Hematopoietic multipotent progenitor cell treated with erythropoietin and hydrocortisone succinate and interleukin-3 and kit ligand, for 17 days (in vitro differentiated cells): ENCODE measurements at places on chromosomes 1 and 21.

DNA sequence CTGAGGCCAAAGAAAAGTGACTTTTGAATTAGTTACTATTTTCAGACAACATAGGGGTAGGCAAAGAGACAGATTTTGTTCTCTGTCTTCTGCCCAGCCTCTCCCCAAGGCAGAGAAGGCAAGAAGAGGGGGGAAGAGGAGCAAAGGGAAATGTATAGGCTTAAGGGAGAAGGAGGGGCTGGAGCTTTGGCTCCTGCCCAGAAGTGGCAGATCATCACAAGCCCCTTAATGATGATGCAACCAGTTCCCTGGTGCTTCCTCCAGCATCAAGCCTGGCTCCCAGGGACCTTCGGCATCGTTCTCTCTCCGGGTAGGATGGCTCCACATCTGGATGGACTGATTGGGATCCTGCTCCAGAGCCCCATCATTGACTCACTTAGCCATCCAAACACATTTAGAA, 112.8 kb downstream of the KCND3 start:
- DNase-seq = no peak

- DNase-seq = no peak
Observed at GRCh38 chr1:185966471-185966870, 232.3 kb downstream of the HMCN1 start.

- DNase-seq = no peak
Observed at GRCh38 chr1:70767377-70767776, 280.2 kb downstream of the PTGER3 start.

DNA sequence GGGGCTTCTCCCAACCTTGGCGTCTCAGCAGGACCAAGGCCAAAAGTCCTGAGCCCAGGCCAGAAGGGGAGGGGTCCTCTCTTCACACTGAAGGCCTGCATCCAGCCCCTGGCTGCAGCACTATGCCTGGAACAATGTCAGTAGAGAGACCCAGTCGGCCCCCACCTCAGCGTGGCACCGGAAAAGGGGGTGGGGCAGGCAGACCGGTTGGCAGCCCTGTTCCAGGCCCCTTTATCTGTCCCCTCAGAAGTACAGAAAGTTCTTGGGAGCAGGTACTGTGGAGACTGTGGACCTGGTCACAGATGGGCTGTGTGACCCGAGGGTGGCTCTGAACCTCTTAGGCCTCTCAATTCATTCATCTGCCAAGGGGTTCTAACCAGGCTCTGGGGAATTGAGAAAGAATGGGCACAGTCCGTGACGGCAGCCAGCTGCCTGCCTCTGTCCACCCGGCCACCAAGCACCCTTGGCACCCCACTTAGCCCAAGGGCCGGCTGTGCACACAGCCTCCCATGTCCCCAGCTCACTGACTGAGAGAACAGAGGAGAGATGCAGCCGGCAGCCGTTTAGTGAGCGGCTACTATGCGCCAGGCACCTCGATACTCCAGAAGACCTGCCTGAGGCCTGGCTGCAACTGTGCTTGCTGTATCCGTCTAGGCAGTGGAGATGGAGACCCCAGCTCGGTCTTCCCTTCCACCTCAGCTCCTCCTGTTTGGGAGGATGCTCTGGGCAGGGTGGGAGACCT, 23.9 kb downstream of the RUNX3 start:
- no peak for DNase-seq

GRCh38 chr1:60068393-60069045, 5.1 kb downstream of the C1orf87 start:
- no peak for DNase-seq

DNA sequence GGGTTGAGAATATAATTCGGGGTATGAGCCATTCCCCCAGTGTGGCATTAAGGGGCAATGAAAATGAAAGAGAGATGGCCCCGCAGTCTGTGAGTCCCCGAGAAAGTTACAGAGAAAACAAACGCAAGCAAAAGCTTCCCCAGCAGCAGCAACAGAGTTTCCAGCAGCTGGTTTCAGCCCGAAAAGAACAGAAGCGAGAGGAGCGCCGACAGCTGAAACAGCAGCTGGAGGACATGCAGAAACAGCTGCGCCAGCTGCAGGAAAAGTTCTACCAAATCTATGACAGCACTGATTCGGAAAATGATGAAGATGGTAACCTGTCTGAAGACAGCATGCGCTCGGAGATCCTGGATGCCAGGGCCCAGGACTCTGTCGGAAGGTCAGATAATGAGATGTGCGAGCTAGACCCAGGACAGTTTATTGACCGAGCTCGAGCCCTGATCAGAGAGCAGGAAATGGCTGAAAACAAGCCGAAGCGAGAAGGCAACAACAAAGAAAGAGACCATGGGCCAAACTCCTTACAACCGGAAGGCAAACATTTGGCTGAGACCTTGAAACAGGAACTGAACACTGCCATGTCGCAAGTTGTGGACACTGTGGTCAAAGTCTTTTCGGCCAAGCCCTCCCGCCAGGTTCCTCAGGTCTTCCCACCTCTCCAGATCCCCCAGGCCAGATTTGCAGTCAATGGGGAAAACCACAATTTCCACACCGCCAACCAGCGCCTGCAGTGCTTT, 9.4 kb downstream of the PROX1 start:
- DNase-seq = no peak

- no peak for DNase-seq
Observed at GRCh38 chr1:214980921-214981320, 101.6 kb upstream of the KCNK2 start.

DNA sequence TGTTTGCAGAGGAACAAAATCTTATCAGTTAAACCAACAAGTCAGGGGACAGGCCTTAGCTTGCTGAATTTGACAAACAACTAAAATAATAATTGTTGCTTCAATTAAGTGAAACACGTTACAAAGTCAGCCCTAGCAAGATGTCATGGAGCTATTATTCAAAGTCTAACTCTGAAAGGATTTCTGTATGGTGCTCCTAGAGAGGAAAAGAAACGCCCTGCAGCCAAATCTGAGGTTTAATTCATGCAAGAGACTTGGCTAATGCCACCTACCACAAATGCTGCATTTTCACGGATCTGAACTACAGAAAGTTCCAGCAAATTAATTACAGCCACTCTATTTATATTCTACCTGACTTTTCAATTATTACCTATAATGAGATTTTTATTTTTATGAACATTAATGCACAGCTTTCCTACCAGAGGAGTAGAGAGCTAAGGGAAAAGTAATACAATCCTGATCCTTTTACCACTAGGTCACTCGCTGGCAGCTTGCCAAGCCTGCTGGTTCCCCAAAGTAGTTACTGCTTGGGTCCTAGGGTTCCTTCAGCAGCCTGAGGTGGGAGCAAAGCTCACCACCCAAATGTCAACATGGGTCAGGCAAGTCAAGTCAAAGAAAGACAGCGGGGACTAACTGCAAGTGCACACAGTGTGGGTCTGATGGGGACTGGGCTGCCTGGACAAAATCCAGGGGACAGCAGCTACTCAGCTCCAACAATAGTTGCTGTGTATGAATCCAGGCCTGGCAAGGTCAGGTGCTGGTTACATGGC, 8.5 kb downstream of the COLGALT2 start:
- DNase-seq = no peak

DNA sequence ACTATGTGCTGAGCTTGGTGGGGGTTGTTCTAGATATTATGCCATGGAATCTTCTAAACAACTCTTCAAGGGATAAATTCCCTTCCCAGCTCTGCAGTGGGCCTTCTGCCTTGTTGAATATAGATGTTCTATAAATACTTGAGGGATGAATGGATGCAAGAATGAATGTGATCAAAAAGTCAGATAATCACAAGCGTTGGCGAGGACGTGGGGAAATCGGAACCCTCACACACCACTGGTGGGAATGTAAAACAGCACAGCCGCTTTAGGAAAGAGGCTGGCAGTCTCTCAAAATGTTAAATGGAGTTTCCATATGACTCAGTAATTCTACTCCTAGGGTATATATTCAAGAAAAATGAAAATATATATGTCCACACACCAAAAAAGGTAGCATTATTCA, 19.0 kb downstream of the SDC3 start:
- no peak for DNase-seq
